ENCODE measurements at places on chromosomes 1 and 21.

DNA sequence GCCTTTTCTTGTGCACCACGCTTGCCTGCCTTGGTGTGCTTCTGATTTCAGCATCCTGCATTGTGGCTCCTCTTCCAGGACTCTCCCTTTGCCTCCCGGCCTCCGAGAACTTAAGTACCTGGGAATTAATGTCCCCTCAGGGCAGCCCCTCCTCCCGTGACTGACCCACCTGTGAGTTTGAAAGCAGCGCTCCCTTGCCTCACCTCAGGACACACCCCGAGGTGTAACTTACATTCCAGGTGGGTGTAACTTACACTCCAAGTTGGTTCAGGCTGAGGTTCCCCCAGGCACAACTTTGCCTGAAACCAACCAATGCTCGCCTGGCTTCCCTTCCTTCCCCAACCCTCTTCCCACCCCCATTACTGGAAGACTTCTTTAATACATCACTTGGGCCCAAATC, 161.4 kb downstream of the KAZN start:
- no peak for DNase-seq

- peak; percentile 82 for DNase-seq
Measured at GRCh38 chr1:180116964-180117763, 37.5 kb upstream of the QSOX1 start.

DNA sequence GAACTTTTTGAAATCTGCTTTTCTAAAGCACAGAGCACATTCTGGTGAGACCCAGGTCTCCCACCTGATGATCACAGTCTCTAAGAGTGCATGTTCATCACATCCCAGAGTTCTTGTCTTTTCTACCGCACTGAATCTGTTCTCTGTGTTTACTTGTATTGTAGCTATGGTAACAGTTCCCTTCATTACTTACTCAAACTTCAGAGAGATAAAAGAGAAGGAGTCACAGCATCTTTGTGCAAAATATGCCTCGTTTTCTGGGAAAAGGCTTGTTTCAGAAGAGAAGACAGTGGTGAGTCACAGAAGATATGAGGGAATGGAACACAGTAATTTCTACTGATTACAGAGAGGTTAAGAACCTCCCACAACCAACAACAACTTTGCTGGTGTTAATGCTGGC, 580.6 kb downstream of the PLA2G4A start:
- peak; percentile 44 for DNase-seq

- DNase-seq = no peak
Measured at GRCh38 chr1:226976978-226977642, 37.0 kb downstream of the COQ8A start.

DNA sequence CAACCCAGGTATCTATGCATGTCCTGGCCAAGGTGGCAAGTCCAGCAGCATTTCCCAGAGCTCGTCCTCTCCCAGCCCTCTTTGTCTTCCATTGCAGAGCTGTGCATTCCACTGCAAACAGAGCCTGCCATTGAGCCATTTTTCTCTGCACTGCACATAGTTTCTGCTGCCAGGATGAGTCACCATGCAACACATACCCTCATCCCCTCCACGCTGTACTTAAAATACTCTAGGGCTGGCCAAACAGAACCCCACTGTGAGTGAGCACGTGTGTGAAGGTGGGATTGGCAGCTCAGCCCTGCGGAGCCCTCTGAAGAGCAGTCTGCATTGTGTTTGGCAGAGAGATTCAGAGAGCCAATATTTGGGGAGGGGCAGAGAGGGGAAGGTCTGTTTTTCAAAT, 3.9 kb upstream of the ATP1B1 start:
- DNase-seq = peak; percentile 86

- no peak for DNase-seq
Measured at GRCh38 chr1:185473186-185473585, 156.1 kb upstream of the IVNS1ABP start.

DNA sequence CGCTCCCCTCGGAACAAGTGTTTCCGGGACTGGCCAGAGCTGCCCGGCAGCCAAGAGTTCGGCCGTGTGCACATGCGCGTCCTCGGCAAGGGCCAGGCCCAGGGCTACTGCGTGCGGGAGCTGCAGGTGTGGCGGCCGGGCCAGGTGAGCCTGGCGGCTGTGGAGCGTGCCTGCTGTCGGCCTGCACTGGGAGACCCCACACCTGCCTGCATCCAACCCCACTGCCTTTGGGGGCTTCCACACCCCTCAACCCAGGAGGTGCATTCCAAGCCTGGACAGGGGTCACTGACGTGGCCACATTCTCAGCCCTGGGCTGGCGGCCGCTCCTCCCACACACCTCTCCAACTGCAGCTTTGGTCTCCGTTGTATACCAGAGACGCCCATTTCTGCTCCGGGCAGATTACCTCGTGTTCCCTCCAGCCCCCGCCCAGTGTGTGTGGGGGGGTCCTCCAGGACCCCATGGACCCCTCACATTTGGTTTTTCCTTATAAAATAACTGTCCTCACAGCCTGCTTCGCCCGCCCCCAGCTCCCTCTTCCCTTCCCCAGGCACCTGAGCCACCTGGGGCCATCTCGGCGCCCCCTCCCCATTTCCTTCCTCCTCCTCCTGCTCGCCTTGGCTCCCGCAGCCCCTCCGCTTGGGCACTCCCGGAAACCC, 6.1 kb downstream of the RNF223 start:
- no peak for DNase-seq

GRCh38 chr1:241343956-241344355, 13.0 kb downstream of the RGS7 start:
- DNase-seq = no peak

DNA sequence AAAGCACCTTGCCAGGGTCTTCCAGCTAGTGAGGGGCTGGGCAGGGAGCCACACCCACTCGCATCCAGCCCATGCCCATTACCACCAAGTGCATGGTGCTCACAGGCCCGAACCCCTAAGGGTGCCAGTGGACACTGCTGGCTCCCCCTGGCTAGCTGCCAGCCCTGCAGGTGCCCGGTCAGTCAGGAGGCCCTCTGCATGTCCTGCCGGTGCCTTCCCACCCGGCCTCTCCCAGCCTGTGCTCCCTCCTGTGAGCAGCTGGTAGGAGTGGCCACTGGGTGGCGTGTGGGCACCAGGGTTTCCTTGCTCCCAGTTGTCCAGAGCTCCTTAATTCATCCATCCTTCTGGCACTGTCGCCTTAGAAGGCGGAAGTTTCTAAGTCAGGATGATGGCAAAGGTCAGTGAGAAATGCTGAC, 33.4 kb downstream of the QSOX1 start:
- peak; percentile 84 for DNase-seq

- DNase-seq = no peak
Measured at GRCh38 chr1:208251015-208251414, 6.8 kb upstream of the PLXNA2 start.

DNA sequence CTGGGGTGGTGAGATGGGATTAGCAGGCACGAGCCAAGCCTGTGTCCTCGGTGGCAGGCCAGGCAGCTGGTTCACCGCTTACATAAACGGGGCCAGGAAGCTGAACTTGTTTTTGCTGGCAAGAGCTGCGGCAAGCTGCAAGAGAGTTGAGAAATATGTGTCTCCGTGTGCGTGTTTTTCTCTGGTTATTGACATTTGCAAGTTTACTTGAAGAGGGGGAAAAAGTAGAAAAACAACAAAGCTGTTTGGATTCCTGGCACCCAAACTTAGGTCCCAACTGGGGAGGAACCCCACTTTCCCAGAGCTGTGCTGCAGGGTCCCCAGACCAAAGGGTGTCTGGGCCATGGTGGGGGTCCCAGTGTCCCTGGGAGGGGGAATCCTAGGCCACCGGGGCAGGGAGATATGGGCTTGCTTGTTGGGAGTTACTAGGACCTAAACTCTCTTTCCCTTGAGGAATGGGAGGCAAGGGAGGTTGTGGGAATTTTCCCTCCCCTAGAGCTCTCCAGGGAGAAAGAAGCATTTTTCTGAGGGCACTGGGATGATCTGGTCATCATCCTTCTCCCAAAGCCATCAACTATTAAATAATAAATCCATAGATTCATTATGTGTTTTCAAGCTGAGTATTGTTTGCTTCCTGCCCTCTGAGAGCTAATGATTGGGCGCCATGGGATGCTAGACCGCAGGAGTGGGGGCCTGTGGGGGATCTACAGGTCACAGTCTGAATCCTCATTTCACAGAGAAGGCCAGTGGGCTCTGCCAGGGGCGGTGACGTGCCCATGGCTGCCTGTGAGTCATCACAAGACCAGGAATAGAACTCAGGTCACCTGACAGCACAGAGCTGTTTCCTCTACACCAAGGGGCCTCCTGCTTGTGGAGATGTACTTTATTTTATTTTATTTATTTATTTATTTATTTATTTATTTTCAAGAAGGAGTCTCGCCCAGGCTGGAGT, 14.8 kb downstream of the IL6R start:
- DNase-seq = peak; percentile 98

Data from A172 (cell line).